ENCODE measurements at places on chromosomes 5 and 9.

GRCh38 chr9:16121168-16121567 lies 568.3 kb downstream of the CCDC171 start:
- DNase-seq: no peak

GRCh38 chr5:15366676-15367391 lies 133.1 kb upstream of the FBXL7 start:
- DNase-seq: no peak

DNA sequence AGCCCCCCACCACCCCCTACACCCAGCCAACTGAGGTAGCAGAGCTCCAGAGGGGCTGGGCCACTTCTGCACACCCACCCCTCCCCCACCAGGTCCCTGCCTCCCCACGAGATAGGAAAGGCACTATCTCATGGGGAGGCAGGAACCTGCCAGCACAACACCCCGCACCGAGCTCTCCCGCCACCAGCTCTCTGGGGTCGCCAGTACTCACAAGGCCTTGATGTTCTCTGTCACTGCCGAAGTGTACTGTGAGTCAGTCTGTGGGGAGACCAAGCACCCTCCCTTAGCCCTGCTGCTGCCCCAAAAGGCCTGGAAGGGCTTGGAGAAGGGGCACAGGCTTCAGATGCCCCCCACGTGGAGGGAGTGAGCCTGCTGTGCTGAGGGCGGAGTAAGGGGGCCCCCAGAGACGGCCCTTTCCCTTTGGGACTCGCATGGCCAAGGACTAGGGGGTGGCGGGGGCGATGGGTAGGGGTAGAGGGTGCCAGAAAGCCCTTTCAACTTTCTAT lies 5.9 kb downstream of the MGAT4B start:
- DNase-seq: no peak

DNA sequence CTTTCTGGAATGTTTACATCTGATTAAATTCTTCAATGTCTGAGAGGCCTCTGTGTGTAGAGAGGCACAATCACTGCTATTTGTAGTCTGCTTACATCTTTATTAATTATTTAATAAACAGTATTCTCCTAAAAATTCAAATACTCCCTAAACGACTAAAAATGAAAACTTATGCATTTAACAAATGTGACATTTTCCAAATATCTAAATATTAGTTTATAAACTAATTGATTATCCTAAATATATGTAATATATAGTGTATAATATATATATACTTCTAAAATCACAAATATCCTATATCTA lies 57.7 kb upstream of the ZBED3 start:
- no peak for DNase-seq

- no peak for DNase-seq
These were observed 69.9 kb upstream of the NAA35 start for GRCh38 chr9:85871008-85871407.

DNA sequence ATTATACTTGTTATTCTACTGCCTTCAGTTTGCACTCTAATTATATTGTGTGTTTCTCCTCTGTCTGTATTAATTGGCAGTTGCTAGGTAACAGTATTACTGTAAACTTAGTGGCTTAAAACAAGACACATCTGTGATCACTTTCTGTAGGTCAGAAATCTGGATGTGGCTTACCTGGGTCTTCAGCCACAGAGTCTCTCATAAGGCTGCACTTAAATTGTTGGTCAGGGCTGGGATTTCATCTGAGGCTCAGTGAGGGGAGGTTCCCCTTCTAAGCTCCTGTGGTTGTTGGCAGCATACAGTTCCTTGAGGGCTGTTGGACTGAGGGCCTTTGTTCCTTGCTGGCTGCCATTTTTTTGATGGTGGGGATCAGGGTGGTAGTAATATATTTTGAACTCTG lies 68.8 kb downstream of the SLC44A1 start:
- no peak for DNase-seq

DNA sequence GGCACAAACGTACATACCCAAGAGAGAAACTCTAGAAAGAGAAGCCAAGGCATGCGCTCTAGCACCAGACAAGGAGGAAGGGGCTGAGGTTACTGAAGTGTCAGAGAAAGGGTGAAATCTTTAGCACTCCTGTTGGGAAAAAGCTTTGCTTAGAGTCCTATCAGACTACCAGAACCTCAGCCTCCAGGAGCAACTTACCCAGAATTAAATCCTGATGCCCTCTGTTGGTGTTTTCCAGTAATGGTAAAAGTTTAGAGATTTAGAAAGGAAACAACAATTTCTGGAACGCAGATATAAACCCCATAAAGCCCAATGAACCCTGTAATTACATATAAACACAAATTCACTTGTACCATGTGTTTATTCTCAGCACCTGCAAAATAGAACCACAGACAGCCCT lies 33.2 kb upstream of the ASTN2 start:
- DNase-seq: no peak

- DNase-seq: peak; percentile 72
These were observed 1.0 kb upstream of the MEF2C start for GRCh38 chr5:88883836-88884607.

- DNase-seq: no peak
These were observed 84.6 kb downstream of the PAPPA start for GRCh38 chr9:116238225-116238624.

DNA sequence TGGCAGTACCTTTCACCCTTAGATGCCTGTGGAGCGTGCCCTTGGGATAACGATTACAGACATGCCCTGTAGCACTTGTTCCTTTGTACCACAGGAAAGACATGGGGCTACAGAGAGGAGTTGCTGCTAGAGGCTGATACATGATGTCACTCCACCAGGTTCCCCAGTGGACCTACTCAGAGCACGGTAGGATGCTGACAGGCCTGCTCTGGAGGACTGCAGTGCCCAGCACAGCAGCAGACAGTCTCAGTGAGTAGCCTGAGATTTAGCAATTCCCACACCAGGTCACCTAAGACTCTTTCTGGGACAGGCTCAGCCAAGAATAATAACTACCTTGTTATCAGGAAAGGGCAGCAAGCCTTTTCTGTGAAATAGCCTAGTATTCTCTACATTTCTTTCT lies 28.8 kb downstream of the PDE4D start:
- DNase-seq: no peak

DNA sequence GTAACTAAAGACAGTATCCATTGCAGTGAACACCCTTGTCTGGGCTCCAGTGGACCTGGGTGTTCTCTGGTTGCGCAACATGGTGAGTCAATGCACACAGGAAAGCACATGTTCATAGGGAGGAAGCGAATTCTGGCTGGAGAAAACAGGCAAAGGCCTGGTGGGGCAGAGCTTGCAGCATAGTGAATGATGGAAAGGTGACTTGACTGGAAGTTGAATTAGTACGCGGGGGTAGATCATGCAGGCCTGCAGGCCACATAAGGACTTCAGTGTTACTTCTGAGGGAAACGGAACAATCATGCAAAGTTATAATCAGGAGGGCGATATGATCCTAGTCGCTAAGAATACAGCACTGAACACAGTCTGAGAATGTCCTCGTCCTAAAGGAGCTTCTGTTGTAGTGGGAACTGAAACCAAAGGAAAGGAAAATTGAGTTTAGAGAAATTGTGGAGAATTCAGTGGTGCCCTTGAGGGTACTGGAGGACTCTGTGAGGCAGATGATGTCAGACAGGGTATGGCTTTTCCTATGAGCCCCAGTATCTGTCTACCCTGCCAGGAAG lies 71.9 kb upstream of the RANBP3L start:
- no peak for DNase-seq

DNA sequence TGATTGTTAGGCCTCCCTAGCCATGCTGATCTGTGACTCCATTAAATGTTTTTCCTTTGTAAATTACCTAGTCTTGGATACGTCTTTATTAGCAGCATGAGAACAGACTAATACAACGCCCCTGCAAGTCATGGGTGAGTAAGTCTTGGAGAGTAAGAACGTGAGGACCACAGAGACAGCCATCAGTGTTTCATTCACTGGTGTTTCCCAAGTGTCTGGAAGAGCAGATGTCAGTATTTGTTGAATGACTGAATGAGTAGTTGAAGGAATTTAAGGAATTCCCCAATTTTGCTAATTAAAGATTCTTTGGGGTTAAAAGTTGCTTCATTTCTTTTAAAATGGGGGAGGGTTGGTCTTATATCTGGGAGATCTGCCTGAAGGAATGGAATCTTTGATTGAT lies 178.8 kb downstream of the TRIO start:
- no peak for DNase-seq

- no peak for DNase-seq
These were observed at the start of gene ARSB for GRCh38 chr5:78985116-78985724. Gene ARSB (minus strand): TSS chr5:78985310. CDS start chr5:78985248, 62 bp downstream.

DNA sequence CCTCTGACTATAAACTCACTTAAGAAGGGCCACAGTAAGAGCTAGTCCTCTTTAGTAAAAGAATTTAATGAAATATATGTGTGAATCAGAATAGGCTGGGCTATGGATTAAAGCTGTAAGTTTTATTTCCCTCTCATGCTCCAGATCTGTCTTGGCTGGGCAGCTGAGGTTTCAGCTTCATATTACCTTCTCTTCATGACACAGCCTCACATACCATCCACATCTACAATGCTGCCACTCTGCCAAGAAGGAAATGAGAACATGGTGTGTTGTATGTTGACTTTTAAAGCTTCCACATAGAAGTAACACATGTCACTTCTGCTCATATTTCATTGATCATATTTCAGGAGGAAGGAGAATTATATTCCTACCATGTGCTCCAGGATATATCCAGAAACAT lies 776.0 kb upstream of the ACO1 start:
- no peak for DNase-seq

- DNase-seq: peak; percentile 7
These were observed 60.3 kb downstream of the PHF2 start for GRCh38 chr9:93636667-93637066.

DNA sequence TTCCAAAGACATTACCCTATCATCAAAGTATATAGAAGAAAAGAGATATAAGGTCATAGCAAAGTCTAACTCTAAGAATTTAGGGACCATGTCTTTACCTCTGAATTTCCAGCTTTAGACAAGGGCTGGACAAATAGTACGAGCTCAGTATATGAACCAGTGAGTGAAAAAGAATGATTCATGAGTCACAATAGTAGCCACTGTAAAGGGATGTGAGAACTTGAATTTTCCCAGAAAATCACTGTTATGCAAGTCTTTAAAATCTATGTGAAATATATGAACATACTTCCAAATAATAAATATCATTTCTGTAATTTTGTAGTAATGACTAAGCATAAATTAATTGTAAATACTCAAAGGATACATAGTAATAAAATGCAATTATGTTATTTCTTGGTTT lies 305.9 kb upstream of the PRR16 start:
- DNase-seq: no peak

All from D341Med (cell line).